Metanephros (tissue), 2 donors: ENCODE measurements at places on chromosomes 16 and 17. TPM values are rescaled to one million over a fixed set of nuclear protein-coding genes. Genes with fewer than 3 reads are reported as not detected.

The OR2C1 gene
- 1.3 TPM for total RNA-seq

The TEKT3 gene
- 1.3 TPM for total RNA-seq

The STX1B gene
- total RNA-seq = 2.6 TPM

The FNDC8 gene
- total RNA-seq = not detected

The KRTAP1-5 gene
- total RNA-seq = not detected

The MPP2 gene
- 4.6 TPM for total RNA-seq

The OR4D1 gene
- not detected for total RNA-seq

The TMC5 gene
- total RNA-seq = 1.1 TPM

The SLC16A6 gene
- total RNA-seq = 1.7 TPM

The PLCD3 gene
- 20.2 TPM for total RNA-seq

The MATCAP1 gene
- total RNA-seq = 50.2 TPM

The ITGAD gene
- total RNA-seq = 0.18 TPM

The CCDC78 gene
- total RNA-seq = 0.93 TPM

The NUPR1 gene
- 4.1 TPM for total RNA-seq

The CD300E gene
- 1.1 TPM for total RNA-seq

The TPSG1 gene
- not detected for total RNA-seq

The KCNH4 gene
- total RNA-seq = not detected

The CDH3 gene
- 46.4 TPM for total RNA-seq

The SEC14L5 gene
- total RNA-seq = 0.82 TPM

The FBXL16 gene
- total RNA-seq = 0.93 TPM

The LIMD2 gene
- total RNA-seq = 28.1 TPM

The RNF227 gene
- 7.0 TPM for total RNA-seq

The GSG1L gene
- 0.82 TPM for total RNA-seq

The AOC2 gene
- 1.6 TPM for total RNA-seq

The GNGT2 gene
- total RNA-seq = 0.41 TPM

The PHKB gene
- 83.3 TPM for total RNA-seq

The RAMP2 gene
- total RNA-seq = 34.9 TPM

The SDR42E1 gene
- total RNA-seq = 8.9 TPM

The USP10 gene
- total RNA-seq = 84.0 TPM

The TNP2 gene
- total RNA-seq = not detected

The TACO1 gene
- total RNA-seq = 17.5 TPM

The SPATA22 gene
- total RNA-seq = 0.35 TPM
